Astrocyte of the hippocampus (primary cell): ENCODE measurements at places on chromosomes 2 and 18.

DNA sequence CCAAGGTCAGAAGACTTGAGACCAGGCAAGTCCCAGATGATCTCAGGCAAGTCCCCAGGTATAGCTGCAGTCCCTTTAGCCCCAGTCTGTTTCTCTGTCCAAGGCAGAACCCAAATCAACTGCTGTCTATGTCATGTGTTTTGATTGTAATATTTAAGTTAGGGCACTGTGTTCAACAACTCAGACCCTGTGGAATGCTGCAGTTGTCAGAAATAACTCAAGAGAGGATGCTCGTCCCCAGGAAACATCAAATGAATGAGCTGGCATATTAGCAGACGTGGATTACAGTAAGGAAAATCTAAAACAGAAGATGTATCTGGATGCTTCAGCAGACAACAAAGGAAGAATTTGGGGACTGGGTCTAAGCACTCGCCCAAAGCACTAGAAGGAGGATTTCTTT lies 70.1 kb downstream of the BCL11A start:
- peak; percentile 43 for DNase-seq

DNA sequence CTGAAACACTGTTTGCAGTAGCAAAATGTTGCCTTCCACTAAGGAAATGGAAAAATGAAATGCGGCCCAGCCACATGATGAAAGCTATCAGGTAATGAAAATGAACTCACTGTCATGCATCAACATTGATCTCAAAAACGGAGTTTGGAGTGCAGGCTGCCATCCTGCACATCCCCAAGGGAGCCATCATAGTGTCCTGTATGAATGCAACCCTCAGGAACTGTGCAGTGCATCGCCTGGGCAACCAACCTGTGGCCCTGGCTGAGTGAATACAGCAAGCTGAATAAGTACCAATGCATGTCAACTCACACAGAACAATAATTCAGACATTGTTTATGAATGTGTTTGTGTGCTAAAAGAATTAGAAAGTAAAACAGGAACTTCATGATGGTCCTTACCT lies 23.1 kb upstream of the TXNDC2 start:
- no peak for DNase-seq

- no peak for DNase-seq
These were observed 66.3 kb upstream of the PSMD14 start for GRCh38 chr2:161241894-161242293.

GRCh38 chr2:8575038-8575833 lies 106.6 kb upstream of the ID2 start:
- peak; percentile 23 for DNase-seq

DNA sequence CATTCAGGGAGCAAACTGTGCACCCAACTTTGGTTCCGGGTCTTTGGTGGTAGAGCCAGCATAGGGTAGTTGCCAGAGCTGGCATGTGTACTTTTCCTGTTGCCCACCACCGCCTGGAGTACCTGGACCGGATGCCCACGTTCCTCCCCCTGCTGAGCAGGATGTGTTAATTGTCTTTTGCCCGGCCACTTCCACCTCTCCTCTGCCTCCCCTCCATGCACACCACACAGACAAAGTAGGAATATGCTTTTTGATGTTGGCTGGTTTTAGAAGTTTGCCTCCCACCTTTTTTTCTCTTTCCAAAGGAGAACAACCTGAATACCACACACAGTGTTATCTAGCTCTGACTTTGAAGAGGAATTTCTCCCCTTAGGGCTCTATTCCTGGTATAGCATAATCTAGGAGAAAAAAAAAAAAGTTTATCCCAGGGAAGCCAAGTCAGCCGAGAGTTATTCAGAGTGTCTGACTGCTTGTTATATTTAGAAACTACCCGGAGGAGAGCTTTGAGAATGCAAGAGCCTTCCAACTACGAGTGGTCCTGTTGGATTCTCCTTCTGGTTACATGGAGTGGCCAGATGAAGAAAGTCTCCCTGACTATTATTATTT lies 111.9 kb downstream of the SETBP1 start:
- peak; percentile 61 for DNase-seq

GRCh38 chr2:223169830-223170605 lies 118.0 kb downstream of the KCNE4 start:
- DNase-seq = no peak

GRCh38 chr2:213834331-213834730 lies 550.1 kb downstream of the SPAG16 start:
- peak; percentile 25 for DNase-seq

- no peak for DNase-seq
These were observed 79.7 kb downstream of the EDAR start for GRCh38 chr2:108909275-108909823.

GRCh38 chr2:240165034-240165433 lies 24.6 kb upstream of the OTOS start:
- DNase-seq = no peak

DNA sequence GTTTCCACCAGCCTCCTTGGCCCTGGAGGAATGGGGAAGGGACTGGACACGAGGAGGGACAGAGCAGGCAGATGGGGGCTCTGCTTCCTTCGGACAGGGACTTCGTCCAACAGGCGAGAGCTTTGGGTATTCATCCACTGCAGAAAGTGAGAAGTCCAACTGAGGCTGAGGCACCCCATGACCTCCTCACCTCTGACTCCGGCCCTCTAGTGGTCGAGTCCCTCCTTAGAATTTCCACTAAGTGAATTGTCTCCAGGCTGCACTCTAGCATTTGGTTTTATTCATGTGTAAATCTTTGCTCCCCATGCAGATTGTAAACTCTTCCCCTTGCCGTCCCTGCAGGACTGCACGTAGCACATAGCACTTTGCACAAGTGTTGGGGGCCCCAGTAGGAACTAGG lies 75.6 kb downstream of the TMEM247 start:
- no peak for DNase-seq

GRCh38 chr2:44181648-44182047 lies 13.0 kb downstream of the PPM1B start:
- DNase-seq = no peak

DNA sequence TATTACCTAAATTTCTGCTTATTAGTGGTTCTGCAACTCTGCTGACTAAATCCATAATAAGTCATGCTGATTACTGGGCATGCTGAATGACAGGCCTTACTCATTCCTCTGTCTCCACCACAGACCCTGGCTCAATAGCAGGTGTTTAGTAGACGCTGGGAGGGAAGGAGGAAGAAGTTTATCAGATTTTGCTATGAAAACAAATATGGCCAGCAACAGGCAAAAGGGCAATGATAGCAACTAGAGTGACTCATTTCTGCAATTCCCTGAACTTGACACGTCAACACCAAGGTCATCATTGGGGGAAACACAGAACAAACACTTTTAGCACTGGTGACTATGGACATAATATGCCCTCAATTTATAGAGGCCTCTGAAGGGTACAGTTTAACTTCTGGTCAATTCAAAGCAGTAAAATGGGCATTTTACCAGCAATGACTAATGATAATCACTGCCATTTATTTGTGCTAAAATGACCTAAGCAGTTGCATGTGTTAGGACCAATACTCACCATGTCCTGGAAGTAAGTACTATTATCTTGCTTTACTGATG lies 35.2 kb downstream of the TMEM163 start:
- no peak for DNase-seq

DNA sequence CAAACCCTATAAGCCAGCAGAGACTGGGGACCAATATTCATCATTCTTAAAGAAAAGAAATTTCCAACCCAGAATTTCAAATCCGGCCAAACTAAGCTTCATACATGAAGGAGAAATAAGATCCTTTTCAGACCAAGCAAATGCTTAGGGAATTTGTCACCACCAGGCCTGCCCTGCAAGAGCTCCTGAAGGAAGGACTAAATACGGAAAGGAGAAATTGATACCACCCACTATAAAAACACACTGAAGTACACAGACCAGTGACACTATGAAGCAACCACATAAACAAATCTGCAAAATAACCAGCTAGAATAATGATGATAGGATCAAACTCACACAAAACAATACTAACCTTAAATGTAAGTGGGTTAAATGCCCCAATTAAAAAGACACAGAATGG lies 22.4 kb downstream of the NPHP1 start:
- no peak for DNase-seq

DNA sequence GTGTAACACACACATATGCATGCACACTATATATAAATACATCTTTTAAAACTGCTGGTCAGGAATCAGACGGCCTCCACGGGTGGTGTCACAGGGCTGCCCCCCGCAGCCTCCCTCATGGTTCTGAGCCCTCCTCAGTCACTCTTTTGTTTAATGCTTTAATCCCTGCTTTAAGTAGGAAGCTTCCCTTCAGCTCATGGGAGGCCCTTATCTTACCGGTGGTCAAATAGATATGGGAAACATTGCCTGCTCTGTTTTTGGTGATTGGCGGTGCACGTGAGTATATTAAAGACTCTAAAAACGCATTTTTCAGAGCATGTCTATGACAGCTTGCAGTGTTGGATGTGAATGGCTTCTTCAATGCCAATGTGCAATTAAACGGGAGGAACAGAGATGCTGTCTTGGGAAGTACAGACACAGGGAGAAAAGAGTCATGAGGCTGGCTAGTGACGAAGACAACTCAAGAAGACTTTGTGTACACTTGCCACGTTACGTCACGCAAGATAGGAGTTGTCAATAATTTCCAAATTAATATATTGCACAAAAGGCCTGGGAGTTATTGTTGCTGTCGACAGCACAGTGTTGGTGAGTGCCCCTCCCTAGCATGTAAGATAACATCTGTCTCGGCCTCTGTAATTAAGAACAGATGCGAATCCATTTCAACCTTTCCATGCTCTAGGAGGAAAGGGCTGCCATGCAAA lies 23.3 kb downstream of the GNLY start:
- DNase-seq = no peak

DNA sequence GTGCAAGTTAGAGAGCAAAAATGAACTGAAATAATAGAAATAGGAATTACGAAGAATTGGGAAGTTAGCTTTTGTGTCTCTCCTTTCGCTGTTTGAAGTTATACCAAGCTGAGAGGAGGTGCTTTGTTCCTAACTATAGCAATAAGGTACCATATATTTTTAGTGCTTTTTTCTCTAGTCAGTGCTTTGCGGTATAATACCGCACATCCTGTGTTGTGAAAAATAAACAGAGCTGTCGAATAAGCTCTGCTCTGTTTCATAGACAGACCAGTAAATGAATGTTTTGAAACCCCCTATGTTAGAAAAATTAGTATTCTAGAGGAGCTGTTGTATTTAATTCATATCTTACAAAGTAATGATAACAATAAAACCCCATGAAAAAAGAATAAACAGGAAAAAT lies 130.8 kb downstream of the MAP4K4 start:
- no peak for DNase-seq

DNA sequence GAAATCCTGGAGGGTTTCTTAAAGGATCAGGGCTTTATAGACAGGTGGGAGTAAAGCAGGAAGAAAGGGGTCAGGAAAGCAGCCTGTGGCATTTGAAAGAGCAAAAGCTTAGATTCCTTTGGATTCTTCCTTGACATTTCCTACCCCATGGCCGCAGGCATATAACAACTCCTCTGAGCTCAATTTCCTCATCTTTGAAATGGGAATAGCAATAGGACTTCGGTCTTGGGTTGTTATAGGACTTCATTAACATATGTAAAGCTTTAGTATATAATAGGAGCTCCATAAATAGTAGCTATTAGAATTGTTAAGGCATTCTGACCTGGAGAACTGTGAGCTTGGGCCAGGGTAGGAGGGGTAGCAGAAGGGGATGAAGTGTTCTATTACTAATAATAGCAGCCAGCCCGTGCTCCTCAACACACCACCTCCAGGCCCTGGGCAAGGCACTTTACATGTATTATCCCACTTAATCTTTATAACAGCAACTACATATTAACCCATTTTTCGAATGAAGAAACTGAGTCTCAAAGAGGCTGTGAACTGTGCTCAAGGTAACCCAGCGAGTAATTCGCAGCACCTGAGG lies 10.6 kb downstream of the ZFP36L2 start:
- no peak for DNase-seq

GRCh38 chr2:191303140-191304005 lies 58.2 kb downstream of the MYO1B start:
- no peak for DNase-seq

DNA sequence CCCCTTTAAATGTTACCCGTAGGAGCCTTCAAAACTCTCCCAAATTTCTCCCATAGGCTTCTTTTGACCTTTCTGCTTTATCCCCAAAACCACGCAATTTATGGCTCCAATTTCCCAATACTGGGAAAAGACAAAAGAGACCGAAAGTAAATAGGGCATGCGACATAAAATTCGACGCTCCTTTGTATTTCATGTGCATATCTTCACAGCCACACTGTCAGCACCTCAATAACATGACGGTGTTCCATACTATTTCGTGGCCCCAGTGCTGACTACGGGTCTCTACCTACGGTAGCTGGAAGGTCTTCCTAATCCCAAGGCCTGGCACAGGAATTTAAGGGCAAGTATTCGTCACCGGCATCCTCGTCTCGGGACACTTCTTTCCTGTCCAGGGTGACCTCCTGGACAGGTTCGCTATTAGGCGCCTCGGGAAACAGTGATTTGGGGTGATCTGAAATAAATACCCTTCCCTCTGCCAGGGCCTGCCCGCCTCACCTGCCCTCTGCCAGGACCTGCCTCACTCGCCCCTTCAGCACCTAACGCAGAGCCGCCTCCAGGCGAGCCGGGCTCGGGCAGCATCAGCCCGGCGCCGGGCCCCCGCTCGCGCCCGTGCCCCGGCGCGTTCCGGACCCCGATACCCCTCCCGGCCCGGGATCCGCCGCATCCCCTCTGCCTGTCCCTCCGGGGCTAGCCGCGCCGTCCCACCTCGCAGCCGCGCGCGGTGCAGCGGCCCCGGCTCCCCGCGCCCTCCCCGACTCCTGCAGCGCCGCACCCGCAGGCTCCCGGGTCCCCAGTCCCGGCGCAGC lies 680 bp downstream of the DTNB start:
- DNase-seq = peak; percentile 81

DNA sequence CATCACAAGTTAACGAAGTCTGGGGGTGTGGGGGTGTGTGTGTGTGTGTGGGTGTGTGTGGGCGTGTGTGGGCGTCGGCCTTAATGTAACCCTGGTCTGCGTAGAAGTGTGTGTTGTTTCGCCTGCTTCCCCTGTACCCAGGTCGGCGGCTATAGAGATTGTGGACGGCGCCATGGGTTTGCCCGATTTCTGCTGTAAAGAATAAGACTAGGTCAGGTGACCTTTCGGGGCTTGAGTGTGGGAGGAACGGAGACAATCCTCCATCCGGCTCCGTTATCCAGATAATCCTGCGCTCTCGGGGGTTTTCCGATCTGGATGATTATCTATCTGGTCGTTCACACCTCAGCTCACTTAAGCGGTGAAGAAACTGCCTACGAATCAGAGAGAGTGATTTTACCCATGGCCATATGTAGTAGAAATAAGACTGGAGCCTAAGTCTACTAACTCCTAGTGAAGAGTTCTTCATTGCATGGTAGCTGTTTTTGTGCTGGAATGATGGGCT lies 543 bp downstream of the HADHB start:
- DNase-seq = no peak
